ENCODE measurements at places on chromosomes 16 and 17.

- DNase-seq = no peak
Observed at GRCh38 chr17:81018044-81018802, 16.7 kb upstream of the BAIAP2 start.

DNA sequence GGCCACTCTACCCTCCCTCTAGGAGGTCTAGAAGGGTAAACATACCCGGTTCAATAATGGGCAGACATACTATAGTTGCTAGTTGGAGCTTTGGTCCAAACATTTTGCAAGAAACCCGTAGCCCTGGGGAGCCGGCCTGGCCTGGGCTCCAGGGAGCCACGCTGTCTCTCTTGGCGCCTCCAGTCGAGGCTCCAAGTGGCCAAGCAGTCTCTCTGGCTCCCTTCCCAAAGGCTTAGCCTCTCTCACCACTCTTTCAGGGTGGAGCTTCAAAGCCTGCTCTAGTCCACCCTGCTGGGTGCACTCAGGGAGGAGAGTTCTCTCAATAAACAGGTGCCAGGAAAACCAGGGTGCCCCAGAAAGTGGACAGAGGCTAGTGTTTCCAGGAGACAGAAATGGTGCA, 32.2 kb downstream of the RCVRN start:
- DNase-seq = no peak

- no peak for DNase-seq
Observed at GRCh38 chr16:14215941-14216340, 144.8 kb downstream of the MRTFB start.

GRCh38 chr17:43428524-43428923, 29.7 kb downstream of the ARL4D start:
- DNase-seq = no peak

DNA sequence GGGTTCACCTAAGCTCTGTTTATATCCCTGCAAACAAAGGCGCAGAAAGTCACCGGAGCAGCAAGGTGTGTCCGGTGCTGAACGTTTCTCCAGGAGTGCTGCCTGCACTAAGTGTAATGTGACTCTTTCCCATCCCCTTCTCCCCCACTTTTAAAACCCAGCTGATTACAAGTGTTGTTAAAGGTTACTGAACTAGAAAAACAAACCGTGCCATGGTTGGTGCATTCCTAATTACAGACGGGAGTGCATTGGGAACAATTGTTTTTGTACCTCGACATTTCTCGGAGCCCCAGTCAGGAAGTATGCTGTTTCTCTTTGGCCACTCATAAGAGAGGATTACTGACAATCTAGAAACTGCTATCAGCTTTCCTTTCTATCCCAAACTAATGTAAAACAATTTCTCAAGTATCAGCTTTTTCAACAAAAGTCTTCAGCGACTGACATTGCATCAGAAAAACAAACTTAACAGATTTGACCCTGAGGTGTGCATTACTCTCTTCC, 441.0 kb upstream of the SALL1 start:
- no peak for DNase-seq

- no peak for DNase-seq
Observed at GRCh38 chr16:70685938-70686375, at the start of gene MTSS2. MTSS2 (minus strand) TSS chr16:70686053; CDS start chr16:70685791, 262 bp downstream.

DNA sequence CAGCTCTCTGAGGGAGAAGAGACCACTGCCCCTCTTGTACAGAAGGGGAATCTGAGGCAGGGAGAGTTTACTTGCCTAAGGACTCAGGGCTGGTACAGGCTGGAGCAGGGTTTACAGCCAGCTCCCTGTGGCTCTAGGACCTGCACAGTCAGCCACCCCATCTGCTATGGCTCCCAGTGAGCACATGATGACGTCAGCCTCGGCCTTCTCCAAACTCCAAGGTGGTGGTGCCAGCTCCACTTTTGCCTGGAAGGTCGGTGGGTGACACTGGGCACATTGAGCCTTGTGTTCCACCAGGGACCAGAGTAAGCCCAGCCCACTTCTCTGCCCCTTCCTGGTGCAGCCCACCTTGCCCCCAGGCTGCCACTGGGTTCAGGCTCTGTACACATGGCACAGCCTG, 202.2 kb downstream of the ENGASE start:
- no peak for DNase-seq

Measured in inflammatory macrophage treated with lipopolysaccharide for 1 hour (primary cell).